Naive thymus-derived CD8-positive, alpha-beta T cell (primary cell): ENCODE measurements at places on chromosomes 16 and 17. TPM values are rescaled to one million over a fixed set of nuclear protein-coding genes. Genes with fewer than 3 reads are reported as not detected.

Gene CCDC200
- total RNA-seq = 2.1 TPM

Gene MYH11
- not detected for total RNA-seq

Gene CLEC10A
- 0.49 TPM for total RNA-seq

Gene CPNE2
- total RNA-seq = 10.3 TPM

Gene TSNAXIP1
- total RNA-seq = 1.2 TPM

Gene KRTAP4-9
- not detected for total RNA-seq

Gene CCL8
- not detected for total RNA-seq

Gene NHERF2
- 6.0 TPM for total RNA-seq

Gene ABCA9
- 0.08 TPM for total RNA-seq

Gene GNG13
- total RNA-seq = not detected

Gene DVL2
- 81.5 TPM for total RNA-seq

Gene CA5A
- not detected for total RNA-seq

Gene TMIGD1
- not detected for total RNA-seq

Gene GCGR
- not detected for total RNA-seq

Gene CHST5
- not detected for total RNA-seq

Gene NTN1
- total RNA-seq = not detected

Gene KRTAP16-1
- total RNA-seq = not detected

Gene HEATR9
- total RNA-seq = 1.2 TPM

Gene CCDC154
- total RNA-seq = 14.0 TPM

Gene GPR179
- 0.11 TPM for total RNA-seq

Gene ERN2
- not detected for total RNA-seq

Gene KRT17
- not detected for total RNA-seq

Gene KRT25
- total RNA-seq = not detected

Gene ESRP2
- 0.36 TPM for total RNA-seq

Gene ANKRD40CL
- not detected for total RNA-seq

Gene CCDC102A
- 7.0 TPM for total RNA-seq

Gene DBNDD1
- total RNA-seq = 0.57 TPM

Gene KRTAP2-2
- total RNA-seq = not detected

Gene SLC6A2
- not detected for total RNA-seq

Gene VPS25
- total RNA-seq = 55.2 TPM

Gene SOST
- not detected for total RNA-seq

Gene CBX2
- 1.2 TPM for total RNA-seq

Gene ZBTB4
- 104 TPM for total RNA-seq

Gene TBC1D3L
- total RNA-seq = 19.9 TPM

Gene ITGAD
- not detected for total RNA-seq

Gene TMEM106A
- total RNA-seq = 17.3 TPM

Gene FGF11
- total RNA-seq = 3.0 TPM
